ENCODE measurements at places on chromosomes 5 and 9. TPM values are rescaled to one million over a fixed set of nuclear protein-coding genes. Genes with fewer than 3 reads are reported as not detected.

The C9orf43 gene
- polyA plus RNA-seq: 0.68 TPM

The FSTL4 gene
- 2.0 TPM for polyA plus RNA-seq

DNA sequence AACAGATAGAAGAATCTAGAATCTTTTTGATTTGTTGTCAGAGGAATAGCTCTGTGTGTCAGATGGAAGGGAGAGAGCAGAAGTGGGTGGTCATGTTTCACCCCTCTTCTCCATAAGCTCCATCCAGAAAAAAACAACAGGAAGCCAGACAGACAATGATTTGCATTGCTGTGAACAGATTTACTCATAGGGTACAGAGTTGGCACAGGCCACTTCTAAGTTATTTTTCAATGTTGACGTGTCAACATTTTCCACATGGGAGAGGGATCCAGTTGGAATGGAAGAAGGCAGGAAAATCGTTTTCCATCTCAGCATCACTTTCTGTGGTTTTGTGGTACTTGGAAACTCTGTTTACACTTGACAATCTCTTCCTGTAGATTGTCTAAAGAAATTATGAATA is 86.7 kb downstream of the INSYN2B start:
- DNase-seq: no peak

- no peak for DNase-seq
These were observed 92.3 kb downstream of the HSD17B3 start for GRCh38 chr9:96209407-96210271.

GRCh38 chr5:165913059-165913458 is 2378.4 kb upstream of the WWC1 start:
- no peak for DNase-seq

DNA sequence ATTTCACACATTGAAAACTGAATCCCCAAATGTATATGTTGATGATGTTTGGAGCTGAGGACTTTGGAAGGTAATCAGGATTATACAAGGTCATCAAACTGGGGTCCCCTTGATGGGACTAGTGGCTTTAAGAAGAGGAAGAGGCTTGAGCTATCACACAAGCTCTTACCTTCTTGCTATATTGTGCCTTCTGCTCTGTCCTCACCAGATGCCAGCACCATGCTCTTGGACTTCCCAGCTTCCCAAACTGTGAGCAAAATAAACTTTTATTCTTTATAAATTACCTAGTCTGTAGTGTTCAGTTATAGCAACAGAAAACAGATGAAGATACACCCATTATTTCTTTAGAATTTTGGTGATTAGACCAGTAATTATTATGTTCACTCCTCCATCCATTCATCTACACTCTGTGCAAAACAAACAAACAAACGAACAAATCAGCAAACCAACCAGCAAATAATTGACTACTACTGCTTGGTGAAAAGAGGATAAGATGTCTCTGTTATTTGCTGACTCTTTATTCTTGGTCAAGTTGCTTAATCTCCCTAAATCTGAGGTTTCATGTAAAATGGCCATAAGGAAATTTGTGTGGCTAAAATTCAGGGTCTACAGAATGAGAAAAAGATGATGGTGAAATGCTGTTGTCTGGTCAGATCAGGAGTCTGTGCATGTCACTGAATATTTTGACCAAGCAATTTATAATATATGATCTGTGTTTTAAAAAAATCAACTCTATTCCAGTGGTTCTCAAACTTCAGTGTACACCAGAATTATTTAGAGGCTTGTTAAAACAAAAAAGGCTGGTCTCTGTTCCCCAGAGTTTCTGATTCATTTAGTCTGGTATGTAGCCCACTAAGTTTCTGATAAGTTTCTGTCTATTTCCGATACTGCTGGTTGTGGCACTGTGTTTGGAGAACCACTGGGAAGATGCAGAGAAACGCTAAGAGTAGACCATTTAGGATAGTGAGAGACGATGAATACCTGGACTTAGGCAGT is 854.1 kb downstream of the MAT2B start:
- no peak for DNase-seq

- DNase-seq: no peak
These were observed 224.2 kb downstream of the SYK start for GRCh38 chr9:91025856-91026255.

- DNase-seq: no peak
These were observed 933 bp upstream of the TGFBR1 start for GRCh38 chr9:99103901-99104458.

The MTMR12 gene
- polyA plus RNA-seq: 9.7 TPM

GRCh38 chr9:81848472-81848871 is 79.8 kb upstream of the SPATA31D4 start:
- no peak for DNase-seq

GRCh38 chr5:125199968-125200865 is 453.8 kb upstream of the ZNF608 start:
- no peak for DNase-seq

The CER1 gene
- not detected for polyA plus RNA-seq

The PCA3 gene
- polyA plus RNA-seq: 0.07 TPM
